ENCODE measurements at places on chromosomes 1 and 21.

GRCh38 chr1:206924592-206925105 lies 2.9 kb upstream of the FCMR start:
- no peak for DNase-seq

DNA sequence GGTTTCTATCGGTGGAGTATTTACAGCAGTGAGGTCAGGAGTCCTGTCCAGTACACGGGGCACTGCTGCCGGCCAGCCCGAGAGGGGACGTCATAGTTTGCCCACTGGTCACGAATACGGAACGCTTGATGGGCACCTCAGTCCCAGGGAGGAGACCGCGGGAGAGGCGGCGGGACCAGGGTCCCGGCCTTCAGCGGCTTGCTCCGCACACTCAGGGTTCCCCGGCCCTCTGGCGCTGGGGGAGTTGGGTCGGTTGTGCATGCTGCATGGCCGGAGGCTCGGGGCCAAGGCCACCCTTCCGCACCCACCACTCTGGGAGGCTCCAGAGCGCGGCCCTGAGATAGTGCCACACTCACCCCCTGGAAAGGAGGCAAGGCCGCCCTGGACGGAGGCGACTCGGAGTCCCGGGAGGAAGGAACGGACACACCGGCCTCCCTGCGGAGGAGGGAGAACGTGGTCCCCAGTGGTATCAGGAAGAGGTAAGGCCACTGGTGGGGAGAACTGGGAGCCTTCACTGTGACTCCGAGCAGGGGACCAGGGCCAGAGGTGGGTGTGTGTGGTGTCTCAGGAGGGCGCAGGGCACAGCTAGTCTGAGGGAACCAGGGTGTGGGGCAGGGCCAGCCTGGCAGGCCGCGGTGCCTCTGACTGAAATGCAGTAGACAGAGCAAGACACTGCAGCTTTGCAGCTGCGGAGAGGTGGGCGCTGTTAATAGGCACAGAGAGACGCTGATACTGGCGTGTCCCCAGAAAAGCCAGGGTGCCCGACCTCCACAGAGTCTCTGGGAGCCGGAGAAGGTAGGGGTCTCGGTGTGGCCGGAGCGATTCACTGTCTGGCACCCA lies 28.6 kb upstream of the PRSS38 start:
- DNase-seq = no peak

GRCh38 chr21:39713905-39714304 lies 31.1 kb upstream of the IGSF5 start:
- no peak for DNase-seq

GRCh38 chr1:89276690-89277089 lies 4.0 kb upstream of the GBP5 start:
- DNase-seq = no peak

GRCh38 chr1:13550663-13551062 lies 33.0 kb upstream of the PDPN start:
- DNase-seq = no peak

- DNase-seq = no peak
These were observed 193.1 kb upstream of the DAB1 start for GRCh38 chr1:57616921-57617320.
